ENCODE measurements at places on chromosomes 12 and 14.

GRCh38 chr14:59015482-59015881 is 173.0 kb upstream of the DAAM1 start:
- H3K4me3 ChIP-seq: no peak overlapping the region
- H3K4me1 ChIP-seq: no peaks in the 10 kb centered on the region
- H3K36me3 ChIP-seq: no peaks in the 10 kb centered on the region
- H3K27me3 ChIP-seq: no peaks in the 10 kb centered on the region

DNA sequence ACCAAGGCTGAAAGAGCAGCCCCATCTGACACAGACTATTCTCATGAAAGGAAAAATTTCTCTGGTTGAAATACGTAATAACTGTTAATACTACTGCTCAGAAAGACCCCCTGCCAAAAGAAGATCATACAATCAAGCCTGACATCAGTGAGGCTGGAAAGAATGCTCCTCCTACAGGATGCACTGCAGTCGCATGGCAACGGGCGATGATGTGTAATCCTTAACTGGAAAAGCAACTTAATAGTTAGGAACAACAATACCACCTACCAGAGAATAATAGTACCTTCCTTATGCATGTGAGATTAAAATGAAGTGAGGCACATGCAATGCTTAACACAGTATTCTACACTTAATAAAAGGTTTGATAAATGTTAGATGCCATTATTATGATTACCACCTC is 1.2 kb upstream of the GOLGA5 start:
- H3K4me1 ChIP-seq: peaks cover 30% of the 10 kb centered on the region
- H3K36me3 ChIP-seq: peaks cover 26% of the 10 kb centered on the region
- H3K27me3 ChIP-seq: peaks cover 8% of the 10 kb centered on the region
- DNase-seq: no peak
- no peak overlapping the region for H3K4me3 ChIP-seq

DNA sequence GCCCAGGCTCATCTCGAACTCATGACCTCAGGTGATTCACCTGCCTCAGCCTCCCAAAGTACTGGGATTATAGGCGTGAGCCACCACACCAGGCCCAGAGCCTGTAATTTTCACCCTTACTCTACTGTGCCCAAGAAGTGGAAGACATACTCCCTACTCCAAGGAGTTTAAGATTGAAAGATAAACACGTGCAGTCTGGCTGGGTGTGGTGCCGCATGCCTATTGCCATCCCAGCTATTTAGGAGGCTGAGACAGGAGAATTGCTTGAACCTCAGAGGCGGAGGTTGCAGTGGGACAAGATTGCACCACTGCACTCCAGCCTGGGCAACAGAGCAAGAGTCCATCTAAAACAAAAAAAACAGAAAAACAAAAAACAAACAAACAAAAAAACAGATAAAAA is 90.0 kb downstream of the NINJ2 start:
- no peak for DNase-seq
- H3K4me3 ChIP-seq: no peak overlapping the region
- H3K36me3 ChIP-seq: peaks cover 6% of the 10 kb centered on the region
- H3K27me3 ChIP-seq: no peaks in the 10 kb centered on the region
- H3K4me1 ChIP-seq: peaks cover 52% of the 10 kb centered on the region
- H3K27ac ChIP-seq: no peak overlapping the region

DNA sequence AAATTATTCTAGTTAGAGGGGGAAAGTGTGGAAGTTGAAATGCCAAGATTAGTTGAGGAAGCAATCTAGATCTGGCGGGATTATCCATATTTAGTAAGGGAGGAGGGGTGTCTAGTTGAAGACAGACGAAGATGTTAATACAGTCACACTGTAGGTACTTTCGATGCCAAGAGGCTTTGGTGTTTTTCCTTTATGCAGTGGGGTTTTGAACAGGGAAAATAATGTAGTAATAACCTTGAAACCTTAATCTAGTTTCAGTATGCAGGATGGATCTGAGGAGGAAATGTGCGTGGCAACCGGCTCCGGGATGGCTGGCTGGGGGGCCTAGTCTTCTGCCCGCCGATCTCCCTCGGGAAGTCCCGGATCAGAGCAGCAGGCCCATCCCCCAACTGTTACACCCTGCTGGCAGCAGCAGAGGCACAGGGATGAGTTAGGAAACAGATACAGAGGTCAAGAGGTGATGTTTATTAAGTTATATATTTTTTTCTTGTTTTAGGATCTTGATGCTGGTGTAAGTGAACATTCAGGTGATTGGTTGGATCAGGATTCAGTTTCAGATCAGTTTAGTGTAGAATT is 27.4 kb downstream of the MDM2 start:
- H3K27ac ChIP-seq: peak overlapping the region; percentile 12
- no peak for DNase-seq
- no peak overlapping the region for H3K4me3 ChIP-seq
- H3K27me3 ChIP-seq: no peaks in the 10 kb centered on the region

DNA sequence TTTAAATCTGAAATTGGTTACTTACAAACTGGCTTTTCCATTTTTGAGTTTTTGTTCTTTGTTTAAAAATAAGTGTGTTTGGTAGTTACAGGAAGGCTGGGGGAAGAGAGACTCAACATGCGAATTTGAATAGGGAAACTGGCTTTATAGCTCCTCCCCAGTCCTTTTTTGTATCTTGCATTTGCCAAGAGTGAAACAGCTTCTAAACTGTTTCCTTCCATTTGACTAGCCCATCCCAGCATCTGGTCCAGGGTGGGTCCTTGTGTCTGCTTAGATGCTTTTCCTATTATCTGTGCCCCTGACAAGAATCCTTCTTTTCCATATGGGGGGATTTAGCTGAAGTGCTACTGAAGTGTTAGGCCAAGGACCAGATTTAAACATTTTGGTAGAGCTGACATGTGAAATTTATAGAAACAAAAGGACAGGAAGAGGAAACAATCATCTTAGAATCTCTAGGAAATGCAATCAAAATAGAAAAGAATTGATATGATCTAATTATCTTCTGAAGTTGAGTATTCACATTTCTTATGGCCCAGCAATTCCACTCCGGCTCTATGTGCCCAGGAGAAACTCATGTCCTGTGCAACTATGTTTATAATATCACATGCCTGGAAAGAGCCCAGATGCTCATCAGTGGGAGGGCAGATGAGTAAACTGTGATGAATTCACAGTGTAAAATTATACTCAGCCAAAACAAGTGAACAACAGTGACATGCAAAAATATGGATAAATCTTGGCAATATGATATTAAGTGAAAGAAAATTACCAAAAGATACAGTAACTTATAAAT is 7.4 kb downstream of the SMOC1 start:
- peaks cover 46% of the 10 kb centered on the region for H3K27me3 ChIP-seq
- no peaks in the 10 kb centered on the region for H3K36me3 ChIP-seq
- no peak overlapping the region for H3K4me3 ChIP-seq
- no peak for DNase-seq
- H3K4me1 ChIP-seq: no peaks in the 10 kb centered on the region

GRCh38 chr14:36129181-36129580 is 47.3 kb downstream of the PTCSC3 start:
- no peaks in the 10 kb centered on the region for H3K27me3 ChIP-seq
- no peaks in the 10 kb centered on the region for H3K36me3 ChIP-seq
- no peak overlapping the region for H3K27ac ChIP-seq
- no peaks in the 10 kb centered on the region for H3K4me1 ChIP-seq

DNA sequence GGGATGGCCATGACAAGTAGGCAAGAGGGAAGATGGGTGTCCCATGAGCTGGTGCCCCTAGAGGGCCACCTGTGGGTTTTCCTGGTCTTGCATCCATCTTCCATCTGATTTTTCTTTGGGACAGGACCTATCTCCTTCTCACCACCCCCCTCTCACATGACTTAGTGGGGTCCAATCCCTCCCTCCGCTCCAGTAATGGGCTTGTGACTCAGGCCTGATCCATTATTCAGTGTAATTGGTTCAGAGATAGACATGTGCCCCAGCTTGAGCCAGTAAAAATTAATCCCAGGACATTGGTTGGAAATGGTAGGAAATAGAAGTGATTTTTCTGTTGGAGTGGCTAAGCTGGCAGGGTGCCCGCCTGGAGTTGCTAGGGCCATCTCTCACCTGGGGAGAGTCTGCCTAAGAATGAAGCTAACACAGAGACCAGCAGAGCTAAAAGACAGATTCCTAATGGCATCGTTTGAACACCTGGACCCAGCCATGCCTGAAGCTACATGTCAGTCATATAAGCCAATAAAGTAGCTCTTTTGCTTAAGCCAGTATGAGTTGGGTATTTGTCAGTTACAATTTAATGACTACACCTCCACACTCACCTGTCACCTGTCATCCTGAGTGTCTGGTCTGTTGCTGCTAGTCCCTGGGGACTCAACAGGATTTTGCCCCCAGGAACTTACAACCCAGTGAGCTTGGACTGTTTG is 14.7 kb downstream of the RASAL1 start:
- no peaks in the 10 kb centered on the region for H3K4me1 ChIP-seq
- no peaks in the 10 kb centered on the region for H3K36me3 ChIP-seq
- no peak overlapping the region for H3K4me3 ChIP-seq
- DNase-seq: no peak
- H3K27me3 ChIP-seq: peaks cover 14% of the 10 kb centered on the region

DNA sequence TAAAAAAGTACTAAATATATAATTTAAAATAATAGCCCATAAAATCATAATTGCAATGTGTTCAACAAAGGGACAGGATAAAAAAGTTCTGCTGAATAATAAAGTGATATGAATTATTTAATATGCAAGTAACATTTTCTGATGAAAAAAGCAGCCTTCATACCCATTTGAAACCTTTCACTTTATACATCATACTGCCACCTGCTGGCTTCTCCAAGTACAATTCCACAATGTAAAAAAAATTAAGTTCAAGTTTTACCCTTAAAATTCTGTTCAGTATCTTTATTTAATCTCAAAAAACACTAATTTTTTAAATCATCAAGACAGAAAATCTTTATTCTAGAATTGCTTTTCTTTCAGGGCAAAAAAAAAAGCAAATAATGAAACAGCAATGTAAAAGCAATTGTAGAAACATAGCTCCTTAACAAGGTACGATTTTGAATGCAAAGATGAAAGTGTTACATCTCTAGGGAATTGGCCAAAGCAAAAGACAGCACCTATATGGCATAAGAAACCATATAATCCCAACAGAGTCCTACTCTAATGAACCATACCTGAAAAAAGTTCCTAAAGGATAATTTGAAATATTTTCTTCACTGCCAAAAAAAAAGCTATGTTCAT is 15.0 kb downstream of the MDM1 start:
- H3K36me3 ChIP-seq: peaks cover 13% of the 10 kb centered on the region
- H3K27me3 ChIP-seq: no peaks in the 10 kb centered on the region
- DNase-seq: peak; percentile 58
- H3K27ac ChIP-seq: no peak overlapping the region
- no peak overlapping the region for H3K4me3 ChIP-seq

DNA sequence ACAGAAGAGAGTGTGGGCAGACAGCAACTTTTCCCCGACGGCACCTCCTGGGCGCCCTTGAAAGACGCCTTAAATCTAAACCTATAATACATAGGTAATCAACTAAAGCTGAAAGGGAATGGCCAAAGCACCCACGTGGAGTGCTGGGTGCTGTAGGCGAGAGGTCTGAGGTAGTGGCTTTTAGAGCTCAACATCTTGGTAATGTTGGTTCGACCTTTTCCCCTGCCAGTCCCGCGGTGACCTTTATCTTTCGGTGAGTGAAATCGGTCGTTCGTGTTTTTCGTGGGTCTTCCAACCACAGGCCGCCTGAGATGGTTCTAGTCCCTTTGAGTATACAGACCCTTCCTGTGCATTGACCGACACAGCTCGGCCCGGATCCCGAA is 9.1 kb downstream of the OR6S1 start:
- peak; percentile 59 for DNase-seq
- peaks cover 43% of the 10 kb centered on the region for H3K4me1 ChIP-seq
- peaks cover 83% of the 10 kb centered on the region for H3K27me3 ChIP-seq
- peak overlapping the region; percentile 73 for H3K4me3 ChIP-seq
- peaks cover 2% of the 10 kb centered on the region for H3K36me3 ChIP-seq

DNA sequence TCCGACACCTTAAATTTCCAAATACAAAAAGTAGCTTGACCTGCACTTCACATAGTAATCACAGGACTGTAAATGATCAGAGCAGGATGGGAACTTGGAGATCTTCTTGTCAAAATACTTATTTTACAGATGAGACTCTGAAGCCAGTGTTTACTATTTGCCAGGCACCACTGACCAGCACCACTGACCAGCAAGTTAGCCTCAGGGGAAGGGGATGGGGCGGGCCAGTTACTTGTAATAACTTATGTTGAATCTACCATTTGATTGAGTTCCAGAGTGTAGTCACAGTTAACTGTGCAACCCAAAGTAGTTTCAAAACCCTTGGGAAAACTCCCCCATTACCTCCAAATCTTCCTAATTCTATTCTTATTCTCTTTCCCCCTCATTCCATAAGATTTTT is 278.4 kb downstream of the PCNX1 start:
- no peaks in the 10 kb centered on the region for H3K4me1 ChIP-seq
- no peaks in the 10 kb centered on the region for H3K36me3 ChIP-seq
- H3K4me3 ChIP-seq: no peak overlapping the region

DNA sequence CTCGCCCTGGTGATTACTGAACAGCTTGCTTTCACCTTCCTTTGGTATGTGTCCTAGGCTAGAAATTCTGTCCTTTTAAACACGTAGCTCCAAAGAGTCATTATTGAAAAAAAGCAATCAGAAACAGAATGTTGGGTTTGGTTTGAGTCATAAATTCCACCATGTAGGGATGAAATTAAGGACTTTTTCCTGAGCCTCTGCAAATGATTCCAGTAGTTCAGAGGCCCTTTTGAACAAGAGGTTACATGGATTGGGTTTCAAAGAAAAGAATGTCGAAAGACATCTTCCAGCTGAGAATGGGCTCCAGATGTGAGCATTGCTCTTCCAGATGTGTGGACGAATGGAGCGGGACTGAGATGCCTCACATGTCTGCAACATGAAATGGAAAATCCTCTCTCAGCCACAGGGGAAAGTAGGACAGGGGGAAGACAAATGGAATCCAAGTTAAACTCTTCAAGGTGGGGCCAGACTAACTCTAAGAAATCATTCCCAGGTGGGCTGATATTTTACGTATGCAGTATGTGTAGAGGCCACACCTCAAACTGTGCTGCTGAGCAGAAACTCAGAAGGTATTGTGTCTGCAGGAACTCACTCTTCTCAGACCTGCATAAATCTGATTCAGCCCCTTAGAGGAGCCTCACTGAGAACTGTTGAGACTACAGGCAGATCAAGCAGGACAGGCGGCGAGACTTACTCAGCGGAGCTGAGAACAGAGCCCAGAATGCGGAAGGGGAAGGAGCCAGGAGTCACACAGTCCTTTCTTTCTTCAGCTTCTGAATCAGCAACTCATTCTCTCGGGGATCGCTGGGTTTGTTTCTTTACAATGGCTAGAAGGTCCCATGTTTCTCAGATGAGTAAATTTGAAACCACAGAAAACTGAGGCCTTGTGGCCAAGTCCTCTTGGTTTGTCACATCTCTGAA is 23.3 kb upstream of the EMP1 start:
- H3K4me1 ChIP-seq: peaks cover 29% of the 10 kb centered on the region
- H3K27me3 ChIP-seq: peaks cover 72% of the 10 kb centered on the region
- DNase-seq: peak; percentile 71
- no peak overlapping the region for H3K4me3 ChIP-seq
- H3K36me3 ChIP-seq: no peaks in the 10 kb centered on the region
